ENCODE measurements at places on chromosomes 7 and 10.

GRCh38 chr10:34655286-34656170, 159.6 kb downstream of the PARD3 start:
- peak; percentile 81 for DNase-seq

GRCh38 chr7:80154656-80155333, 20.2 kb downstream of the GNAI1 start:
- DNase-seq: no peak

DNA sequence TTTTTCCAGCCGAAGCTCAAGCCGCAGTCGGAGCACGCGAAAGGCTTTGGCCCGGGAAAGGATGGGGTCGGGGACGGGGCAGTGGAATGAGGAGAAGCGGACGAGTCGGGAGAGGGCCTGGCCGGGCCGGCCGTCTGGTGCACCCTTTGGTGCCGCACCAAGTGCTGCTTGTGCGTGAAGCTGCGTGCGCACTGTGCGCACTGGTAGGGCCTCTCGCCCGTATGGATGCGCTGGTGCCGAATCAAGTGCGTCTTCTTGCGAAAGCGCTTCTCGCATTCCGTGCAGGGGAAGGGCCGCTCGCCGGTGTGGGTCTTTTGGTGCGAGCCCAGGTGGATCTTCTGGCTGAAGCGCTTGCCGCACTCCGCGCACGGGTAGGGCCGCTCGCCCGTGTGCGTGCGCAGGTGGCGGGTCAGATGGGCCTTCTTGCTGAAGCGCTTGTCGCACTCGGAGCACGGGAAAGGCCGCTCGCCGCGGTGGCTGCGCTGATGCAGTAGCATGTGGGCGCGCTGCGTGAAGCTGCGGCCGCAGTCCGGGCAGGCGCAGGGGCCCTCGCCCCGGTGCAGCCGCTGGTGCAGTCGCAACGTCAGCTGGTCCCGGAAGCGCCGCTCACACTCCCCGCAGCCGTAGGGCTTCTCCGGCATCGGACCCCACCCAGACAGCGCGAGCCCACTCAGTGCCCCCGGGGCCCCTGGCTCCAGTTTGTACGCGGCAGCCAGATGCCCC, 7.8 kb downstream of the ZNF467 start:
- DNase-seq: no peak

DNA sequence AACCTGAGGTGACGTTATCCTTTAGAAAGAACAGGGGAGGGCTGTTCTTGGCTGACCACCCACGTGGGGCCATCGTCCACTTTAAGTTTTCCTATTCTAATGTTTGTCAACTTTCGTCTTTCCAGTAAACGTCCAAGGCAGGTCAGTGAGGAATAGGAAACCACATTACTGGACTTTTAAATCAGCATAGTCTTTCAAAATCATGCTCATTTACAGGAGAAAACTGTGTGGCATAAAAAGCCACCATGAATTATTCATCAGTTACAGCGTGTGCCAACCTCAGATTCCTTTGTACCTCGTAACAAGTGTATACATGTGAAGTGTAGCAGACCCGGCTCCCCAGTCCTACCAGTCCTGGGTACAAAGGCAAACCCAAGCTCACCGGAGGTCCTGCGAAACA, 25.1 kb upstream of the ABLIM1 start:
- peak; percentile 67 for DNase-seq

GRCh38 chr10:130022511-130023299, 58.6 kb upstream of the EBF3 start:
- DNase-seq: peak; percentile 90

GRCh38 chr7:70694434-70694970, 437.4 kb upstream of the GALNT17 start:
- peak; percentile 43 for DNase-seq

- DNase-seq: no peak
Observed at GRCh38 chr10:129104266-129105045, 362.6 kb upstream of the MGMT start.

DNA sequence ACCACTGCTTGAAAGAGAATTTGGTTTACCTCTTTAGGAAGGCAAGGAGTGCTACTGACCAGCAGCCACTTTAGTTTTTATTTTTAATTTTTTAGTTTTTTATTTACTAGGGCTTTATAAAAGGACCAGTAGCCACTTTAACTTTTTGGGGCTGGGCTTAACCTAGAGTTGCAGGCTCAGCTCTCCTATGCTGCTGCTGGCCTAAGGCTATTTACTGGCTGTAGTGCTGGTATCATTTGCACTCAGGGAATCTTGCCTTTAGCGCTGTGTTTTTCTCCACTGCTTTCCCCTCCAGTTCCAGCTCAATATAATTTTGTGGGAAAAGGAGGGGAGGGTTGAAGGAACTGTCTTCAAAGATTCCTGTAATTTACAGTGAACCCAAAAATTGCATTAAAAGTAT, 13.4 kb downstream of the HPS1 start:
- DNase-seq: no peak

- no peak for DNase-seq
Observed at GRCh38 chr10:103276251-103276895, 565 bp upstream of the INA start.

DNA sequence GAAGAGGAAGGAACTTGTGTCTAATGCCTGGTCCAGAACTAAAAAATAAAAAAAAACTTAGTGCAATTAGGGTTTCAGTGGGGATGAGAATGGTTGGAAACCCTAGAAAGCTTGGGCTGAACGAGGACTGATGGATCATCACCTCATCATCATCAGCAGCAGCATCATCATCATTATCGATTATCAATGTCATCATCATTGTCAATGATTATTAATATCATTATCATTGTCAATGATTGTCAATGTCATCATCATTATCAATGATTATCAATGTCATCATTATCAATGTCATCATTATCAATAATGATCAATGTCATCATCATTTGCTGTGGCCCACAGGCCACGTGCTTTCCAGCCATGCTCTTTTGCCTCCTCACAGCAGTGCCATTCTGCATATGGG, 952.0 kb upstream of the ZNF722 start:
- DNase-seq: no peak

DNA sequence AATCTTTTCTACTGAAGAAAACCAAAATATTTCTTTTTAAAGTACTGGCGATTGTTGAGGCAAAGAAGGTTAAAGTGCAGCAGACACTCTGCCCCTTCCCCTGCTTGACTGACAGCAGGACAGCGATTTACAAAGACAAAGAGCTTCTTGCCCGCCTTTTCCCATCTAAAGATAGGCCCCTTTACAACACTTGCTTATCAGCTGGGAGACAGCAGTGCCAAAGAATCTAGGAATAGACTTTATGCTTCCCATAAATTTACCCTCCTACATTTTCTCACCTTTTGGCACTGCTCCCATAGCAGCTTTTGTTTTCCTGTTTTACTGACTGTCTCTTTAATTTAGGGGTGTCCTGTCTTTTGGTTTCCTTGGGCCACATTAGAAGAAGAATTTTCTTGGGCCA, 824.1 kb downstream of the CCSER2 start:
- DNase-seq: no peak

GRCh38 chr10:70596860-70597809, 5.4 kb downstream of the PRF1 start:
- DNase-seq: no peak

DNA sequence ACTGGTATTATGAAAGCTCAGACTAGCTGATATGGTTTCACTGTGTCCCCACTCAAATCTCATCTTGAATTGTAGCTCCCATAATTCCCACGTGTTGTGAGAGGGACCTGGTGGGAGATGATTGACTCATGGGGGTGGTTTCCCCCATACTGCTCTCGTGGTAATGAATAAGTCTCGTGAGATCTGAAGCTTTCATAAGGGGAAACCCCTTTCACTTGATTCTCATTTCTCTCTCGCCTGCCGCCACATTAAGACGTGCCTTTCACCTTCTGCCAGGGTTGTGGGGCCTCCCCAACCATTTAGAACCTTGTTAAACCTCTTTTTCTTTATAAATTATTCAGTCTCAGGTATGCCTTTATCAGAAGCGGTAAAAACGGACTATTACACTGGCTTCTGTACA, 40.3 kb downstream of the COL13A1 start:
- no peak for DNase-seq

GRCh38 chr7:103382032-103382402, 34.6 kb downstream of the PSMC2 start:
- DNase-seq: no peak

GRCh38 chr7:143283381-143283780, 1.4 kb upstream of the TMEM139 start:
- no peak for DNase-seq

GRCh38 chr7:25719190-25719896, 432.7 kb upstream of the NFE2L3 start:
- DNase-seq: no peak

GRCh38 chr7:75945297-75946168, 30.6 kb downstream of the POR start:
- DNase-seq: peak; percentile 29

- DNase-seq: no peak
Observed at GRCh38 chr10:31731711-31732110, 196.9 kb downstream of the ARHGAP12 start.

DNA sequence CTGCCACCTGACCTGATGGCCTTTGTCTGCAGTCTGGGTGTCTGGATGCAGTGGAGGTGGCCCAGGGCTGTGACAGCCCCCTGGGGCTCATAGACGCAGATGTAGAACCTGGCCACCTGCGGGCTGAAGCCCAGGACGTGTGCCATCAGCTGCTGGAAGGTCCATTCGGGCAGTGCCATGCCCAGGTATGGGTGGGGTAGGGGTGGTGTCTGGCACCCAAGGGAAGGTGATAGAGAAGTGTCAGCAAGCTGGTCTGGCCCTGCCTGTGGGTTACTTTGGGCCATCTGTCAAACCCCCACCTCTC, 6.1 kb upstream of the ZNF467 start:
- DNase-seq: no peak

DNA sequence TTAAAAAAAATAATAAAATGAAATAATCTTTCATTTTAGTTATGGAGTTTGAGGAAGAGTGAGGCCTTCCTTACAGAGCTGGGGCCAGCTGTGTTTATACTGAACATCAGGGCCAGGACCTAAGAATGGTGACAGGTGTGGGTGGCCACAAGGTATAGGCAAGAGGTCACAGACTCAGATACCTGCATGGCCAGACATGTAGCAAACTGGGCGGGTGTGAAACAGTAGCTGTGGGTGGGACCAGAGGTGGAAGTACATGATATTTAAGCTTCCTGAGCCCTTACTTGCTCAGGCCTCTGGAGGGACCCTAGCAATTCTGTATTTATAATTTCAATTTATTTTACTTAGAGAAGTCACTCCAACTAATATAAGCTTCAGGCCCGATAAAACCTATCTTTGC, 27.7 kb upstream of the CAMK1D start:
- no peak for DNase-seq

- DNase-seq: no peak
Observed at GRCh38 chr10:43037942-43038782, 38.7 kb upstream of the RET start.

DNA sequence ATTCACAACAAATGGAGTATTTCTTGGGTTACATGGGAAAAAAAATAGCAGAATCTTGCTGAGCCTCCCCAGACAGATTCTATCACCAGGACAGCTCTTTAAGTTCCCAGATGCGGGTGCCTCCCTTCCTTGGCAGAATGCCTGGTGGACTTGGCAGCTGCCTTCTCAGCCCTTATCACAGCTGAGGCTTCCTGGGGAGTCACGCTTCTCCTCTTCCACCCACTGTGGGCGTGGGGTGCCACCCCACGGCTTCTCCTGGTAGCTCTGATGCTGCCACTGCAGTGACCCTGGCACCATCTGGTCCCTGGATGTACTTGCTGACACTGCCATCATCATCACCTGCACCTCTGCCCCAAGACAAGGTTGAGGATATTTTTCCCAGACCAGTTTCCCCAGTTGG, 16.2 kb upstream of the NME8 start:
- DNase-seq: peak; percentile 2

GRCh38 chr7:86282014-86282682, 361.6 kb upstream of the GRM3 start:
- DNase-seq: no peak

DNA sequence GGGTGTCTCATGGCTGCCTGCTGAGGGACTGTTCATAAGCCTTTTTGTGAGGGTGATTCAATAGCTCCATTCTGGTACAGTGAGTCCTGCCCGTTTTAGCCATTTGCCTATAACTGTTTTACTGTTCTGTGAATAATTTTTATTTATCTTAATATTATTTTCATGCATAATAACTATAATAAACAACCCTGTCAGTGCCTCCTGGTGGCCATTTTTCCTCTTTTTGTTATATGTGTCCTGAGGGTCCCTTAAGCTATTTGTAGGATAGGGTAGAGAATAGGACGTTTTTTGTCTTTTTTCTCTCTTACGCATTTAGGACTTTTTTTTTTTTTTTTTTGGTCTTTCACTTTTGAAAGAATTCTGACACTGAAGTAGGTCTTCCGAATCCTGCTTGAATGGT, 2.9 kb downstream of the C1QL3 start:
- no peak for DNase-seq

DNA sequence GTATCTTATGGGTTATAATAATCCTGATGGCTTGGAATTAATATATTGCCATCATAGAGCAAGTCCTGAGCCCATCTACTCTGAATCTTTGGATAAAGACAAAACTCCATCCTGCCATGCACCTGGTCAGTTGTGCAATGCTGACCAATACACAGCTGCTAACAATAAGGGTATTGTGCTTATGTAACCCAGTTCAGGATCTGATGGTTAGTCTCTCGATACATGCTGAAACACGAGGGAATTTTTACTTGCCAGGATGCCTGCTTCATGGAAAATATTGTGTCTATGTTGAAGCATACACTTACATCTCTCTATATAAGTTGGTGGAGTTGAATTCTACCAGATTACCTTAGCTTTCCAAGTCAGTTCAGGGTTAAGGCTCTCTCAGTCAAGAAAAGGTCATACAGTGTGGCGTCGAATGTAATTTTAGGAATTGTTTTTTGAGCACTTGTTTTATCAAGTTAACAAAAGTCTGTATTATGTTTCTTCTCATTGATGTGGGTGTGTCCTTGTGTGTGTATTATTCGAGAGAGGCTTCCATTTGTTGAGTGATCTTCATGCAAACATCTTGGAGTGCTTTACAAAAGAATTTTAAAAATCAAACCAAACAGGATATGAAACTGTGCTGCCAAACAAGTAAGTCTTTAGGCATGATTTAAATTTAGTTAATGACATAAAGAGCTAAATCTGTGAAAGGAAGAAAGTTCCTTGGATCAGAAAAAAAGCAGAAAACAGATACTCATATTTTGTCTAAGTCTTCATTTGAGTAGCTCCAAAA, 449.1 kb downstream of the SUGCT start:
- DNase-seq: no peak

GRCh38 chr7:151125470-151125845, 39.2 kb downstream of the AGAP3 start:
- peak; percentile 26 for DNase-seq

DNA sequence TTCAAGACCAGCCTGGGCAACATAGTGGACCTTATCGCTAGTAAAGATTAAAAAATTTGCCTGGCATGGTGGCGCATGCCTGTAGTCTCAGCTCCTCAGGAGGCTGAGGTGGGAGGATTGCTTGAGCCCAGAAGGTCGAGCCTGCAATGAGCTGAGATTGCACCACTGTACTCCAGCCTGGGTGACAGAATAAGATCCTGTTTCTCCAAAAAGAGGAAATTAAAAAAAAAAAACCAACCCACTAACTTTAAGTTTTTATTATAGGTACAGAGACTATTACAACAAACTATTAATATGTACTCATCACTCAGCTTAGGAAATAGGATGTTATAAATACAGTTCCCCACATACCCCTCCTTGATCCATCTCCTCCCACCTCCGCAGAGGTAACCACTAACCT, 30.2 kb downstream of the DHTKD1 start:
- no peak for DNase-seq

GRCh38 chr7:51019891-51020870, 237.5 kb upstream of the GRB10 start:
- DNase-seq: no peak

All from fibroblast of lung (primary cell).